ENCODE measurements at places on chromosomes 6 and 20. TPM values are rescaled to one million over a fixed set of nuclear protein-coding genes. Genes with fewer than 3 reads are reported as not detected.

PTPRT gene
- total RNA-seq: not detected

GRCh38 chr6:35055891-35056290 is 85.2 kb downstream of the TCP11 start:
- no peak for DNase-seq

DNA sequence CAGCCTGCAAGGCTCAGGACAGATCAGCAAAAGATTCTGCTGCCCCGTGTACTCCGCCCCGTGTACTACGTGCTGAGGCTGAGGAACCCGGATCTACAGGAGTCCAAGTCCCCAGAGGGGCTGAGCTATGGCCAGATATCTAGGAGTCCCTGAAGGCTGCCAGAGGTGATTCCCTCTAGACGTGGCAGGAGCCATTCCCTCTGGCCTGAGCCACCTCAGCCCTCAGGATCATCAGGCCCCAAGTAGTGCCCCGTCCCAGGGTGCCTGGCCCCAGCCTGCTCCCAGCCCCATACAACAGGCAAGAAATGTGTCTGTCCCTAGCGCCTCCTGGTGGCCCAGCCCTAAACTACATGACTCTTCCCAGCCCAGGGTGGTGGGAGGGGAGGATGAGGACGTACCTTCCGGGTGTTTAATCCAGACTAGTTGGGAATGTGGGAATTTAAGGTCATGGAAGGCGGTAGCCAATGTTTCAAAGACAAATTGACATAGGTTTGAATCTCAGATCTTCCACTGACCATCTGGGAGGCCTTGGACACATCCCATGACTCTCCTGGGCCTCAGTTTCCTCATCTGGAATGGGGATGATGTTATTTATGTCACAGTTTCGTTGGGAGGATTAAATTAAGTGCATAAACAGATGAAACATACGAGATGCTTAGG is 49.4 kb upstream of the PTPN1 start:
- DNase-seq: peak; percentile 76

GRCh38 chr6:84902354-84902928 is 138.0 kb upstream of the TBX18 start:
- DNase-seq: no peak

- DNase-seq: no peak
Measured at GRCh38 chr6:13027207-13027606, 301.1 kb downstream of the TBC1D7 start.

DNA sequence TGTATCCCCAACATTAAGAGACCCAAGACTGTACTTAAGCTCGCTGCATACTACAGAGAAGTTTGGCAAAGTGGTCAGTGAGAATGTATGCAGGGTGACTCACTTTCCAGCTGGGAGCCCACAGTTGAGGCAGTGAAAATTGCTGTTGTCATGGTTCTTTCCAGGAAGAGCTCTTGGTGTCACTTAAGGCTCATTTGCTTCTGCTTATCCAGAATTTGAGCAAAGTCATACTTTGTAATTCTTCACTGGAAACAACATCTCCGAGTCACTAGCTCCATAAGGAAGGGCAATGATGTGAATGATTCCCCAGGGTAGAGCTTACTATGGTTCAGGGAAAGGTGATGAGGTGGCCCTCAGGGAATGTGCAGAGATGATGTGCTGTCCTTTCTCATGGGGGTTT is 65.4 kb upstream of the FBXL4 start:
- no peak for DNase-seq

DNA sequence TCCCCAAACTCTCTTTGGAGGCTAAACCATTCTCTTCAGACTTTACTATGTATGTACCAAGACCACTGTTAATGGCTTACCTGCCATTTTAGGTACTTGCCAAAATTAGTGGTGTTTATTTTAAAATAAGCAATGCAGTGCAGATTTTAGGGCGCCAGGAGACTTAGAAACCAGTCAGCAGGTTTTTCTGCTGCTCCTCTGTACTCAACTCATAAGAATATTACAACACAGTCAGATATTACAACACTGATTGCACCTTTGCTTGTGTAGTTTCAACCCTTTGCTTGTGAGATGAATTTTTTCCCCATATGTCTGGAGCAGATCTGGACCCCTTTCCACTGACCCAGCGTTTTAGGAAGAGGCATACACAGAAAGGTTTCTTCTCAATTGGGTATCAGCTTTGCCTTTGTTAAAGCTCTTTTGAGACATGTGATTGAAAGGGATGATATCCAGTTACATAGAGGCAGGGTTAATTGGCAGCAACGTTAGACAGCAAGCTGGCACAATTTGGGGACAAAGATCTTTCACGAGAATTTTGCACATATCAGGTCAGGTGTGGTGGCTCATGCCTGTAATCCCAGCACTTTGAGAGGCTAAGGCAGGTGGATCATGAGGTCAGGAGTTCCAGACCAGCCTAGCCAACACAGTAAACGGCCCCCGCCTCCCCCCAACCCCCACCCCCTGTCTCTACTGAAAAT is 6.2 kb downstream of the TTPAL start:
- DNase-seq: no peak

DNA sequence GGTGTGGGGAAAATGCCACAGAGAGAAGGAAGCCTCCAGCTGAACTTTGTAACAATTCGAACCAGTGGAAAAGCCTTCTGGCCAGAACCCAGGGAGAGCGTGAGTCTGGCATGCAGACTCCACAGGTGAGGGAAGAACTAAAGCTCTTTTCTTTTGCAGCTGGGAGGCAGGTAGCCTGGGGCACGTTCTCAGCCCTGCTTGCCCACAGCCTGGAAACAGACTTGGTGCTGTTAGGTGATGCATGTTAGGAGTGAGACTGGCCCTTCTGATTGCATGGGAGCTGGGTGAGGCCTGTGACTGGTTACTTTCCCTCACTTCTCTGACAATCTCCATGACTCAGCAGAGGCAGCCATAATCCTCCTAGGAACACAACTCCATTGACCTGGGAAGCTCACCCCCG is 34.2 kb downstream of the PROKR2 start:
- DNase-seq: no peak

FGD2 gene
- total RNA-seq: 1.4 TPM

DNA sequence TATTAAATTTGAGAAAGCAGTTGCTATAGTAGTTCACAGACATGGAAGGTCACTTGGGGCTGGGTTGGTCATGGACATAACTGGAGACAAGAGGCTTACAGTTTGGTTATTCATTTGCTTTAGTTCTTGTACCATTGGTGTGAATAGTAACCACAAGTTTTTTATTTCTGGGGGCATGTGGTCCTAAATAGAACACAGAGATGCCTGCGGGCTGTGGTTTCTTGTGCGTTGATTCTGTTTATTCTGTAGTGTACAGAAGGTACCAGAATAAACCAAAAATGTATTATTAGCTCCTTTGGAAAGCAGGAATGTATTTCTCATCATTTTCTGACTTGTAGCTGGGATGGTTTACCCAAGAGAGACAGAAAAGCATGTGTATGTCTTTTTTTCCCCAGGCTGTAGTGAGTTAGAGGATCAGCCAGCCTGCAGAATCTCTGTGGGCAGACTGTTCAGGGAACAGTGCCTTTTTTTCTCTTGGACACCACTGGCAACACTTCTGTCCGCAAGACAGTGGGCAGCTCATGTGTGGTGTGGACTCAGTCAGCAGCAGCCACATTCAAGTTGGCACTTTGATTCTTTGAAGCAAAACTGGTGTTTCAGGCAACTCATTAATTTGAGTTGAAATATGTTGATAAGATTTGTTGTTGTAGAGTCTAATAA is 122.1 kb downstream of the LRRC1 start:
- DNase-seq: no peak

- DNase-seq: no peak
Measured at GRCh38 chr6:123062670-123063069, 66.6 kb downstream of the CLVS2 start.

TMC2 gene
- not detected for total RNA-seq

DNA sequence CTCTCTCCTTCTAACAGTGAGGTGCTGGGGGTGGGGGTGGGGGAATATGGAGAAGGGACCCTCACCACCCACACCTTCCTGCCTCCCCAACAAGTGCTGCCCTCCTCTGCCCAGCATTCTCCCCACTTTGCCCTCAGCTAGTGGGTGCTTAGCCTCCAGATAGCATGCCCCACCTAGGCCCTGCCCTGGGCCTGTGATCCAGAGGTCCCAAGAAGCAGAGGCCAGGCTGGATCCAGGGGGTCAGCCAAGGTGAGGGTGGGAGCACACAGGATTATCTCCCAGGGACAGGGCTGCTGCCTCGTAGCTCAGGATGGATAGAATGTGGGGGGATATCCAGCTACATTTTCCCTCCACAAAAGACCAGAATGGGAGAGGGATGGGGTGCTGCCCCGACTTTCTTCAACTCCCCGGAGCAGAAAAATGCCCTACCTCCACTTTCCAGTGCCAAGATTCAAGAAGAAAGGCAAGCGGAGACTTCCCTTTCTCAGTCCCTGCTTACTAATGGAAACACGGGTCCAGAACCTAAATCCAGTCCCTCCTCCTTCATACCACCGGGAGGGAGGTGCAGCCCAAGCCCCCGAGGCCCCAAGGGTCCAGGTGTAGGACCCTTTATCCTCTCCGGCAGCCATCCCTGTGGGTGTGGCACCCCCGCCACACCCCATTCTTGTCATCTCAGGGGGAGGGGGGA is 987 bp downstream of the ADISSP start:
- DNase-seq: no peak

DNA sequence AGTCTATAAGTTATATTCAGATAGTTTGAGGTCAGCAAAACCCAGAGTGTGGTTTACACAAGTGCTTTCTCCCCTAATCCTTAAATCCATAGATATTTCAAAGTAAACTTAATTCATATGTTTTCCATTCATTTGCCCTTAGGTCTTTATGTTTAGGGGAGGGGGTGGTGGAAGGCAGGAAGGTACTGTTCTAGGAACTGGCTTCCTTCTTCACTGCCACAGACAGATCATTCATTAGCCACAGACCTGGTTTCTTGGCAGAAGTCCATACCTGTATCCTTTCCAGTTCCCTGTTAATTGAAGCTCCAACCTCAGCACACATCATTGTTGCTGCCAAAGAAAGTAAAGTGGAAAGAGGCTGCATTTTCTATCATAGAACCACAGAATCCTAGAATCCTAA is 123.0 kb downstream of the AIG1 start:
- no peak for DNase-seq

- peak; percentile 16 for DNase-seq
Measured at GRCh38 chr20:1330075-1330830, 1.3 kb upstream of the SDCBP2 start.

DNA sequence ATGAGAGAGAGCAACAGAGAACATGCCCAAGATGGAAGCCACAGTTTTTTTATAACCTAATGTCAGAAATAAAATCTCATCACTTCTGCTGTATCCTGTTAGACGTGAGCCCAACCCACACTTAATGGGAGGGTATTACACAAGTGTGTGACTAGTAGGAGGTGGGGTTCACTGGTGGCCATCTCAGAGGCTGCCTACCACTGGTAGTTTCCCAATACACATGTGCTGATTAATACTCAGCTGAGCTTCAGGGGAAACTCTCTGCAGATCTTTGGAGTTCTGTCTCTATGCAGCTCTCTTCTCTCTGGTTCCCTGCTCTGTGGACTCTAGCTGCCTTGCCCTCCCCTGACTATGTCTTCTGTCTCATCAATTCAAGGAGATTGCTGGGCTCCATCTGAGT is 35.7 kb downstream of the CNBD2 start:
- no peak for DNase-seq

DNA sequence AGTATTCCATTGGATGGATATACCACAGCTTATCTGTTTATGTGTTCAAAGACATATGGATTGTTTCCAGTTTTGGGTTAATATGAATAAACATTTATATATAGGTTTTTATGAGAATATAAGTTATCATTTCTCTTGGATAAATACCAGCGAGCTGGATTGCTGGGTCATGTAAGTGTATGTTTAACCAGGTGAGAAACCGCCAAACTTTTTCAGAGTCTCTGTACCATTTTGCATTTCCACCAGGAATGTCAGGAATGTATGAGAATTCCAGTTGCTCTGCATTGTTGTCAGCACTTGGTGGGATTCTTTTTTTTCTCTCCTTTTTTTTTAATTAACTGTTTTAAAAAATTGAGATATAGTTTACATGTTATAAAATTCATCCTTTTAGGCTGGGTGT is 52.1 kb downstream of the PHF20 start:
- DNase-seq: no peak

RAET1G gene
- total RNA-seq: not detected

- no peak for DNase-seq
Measured at GRCh38 chr6:44630125-44631028, 242.9 kb downstream of the CDC5L start.

GRCh38 chr6:161199850-161200249 is 74.0 kb downstream of the AGPAT4 start:
- DNase-seq: no peak

DNA sequence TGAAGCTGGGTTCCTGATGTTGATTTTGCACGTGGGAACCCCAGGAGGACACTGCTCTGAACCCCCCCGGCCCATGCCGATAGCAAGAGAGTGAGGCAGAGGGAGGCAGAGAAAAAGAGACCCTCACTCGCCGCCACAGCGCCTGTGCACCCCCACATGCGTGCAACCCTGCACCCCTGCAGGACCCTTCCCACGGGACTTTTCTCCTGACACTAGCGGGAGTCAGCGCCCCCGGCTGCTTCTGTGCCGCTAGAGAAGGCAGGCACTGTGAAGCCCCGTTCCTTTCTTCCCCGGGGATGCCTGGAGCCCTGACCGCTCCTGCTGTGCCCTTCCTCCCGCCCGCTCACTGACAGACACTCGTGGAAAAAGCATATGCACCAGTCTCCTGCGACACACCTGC is 67.4 kb downstream of the GMPR start:
- DNase-seq: no peak

FOXS1 gene
- not detected for total RNA-seq

ZNF165 gene
- 1.4 TPM for total RNA-seq

BMP2 gene
- total RNA-seq: not detected

PLCB4 gene
- not detected for total RNA-seq

TCF21 gene
- not detected for total RNA-seq

DNA sequence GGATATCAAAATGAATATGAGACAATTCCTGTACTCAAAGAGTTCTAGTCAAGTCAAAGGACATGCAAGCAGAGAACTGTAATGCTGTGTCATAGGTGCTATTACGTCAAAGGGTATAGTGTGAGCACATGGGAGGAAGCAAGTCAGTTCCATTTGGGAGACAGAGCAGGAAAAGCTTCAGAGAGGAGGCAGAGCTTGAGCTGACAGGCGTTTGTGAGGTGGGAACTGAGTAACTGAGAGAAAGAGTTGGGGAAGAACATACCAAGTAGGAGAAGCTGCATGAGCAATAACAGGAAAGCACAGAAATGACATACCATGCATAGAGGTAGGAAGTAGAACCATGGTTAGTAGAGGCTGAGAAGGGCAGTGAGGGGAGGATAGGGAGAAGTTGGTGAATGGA is 15.2 kb upstream of the SSR1 start:
- DNase-seq: no peak

GRCh38 chr6:44561060-44561623 is 173.6 kb downstream of the CDC5L start:
- no peak for DNase-seq

- DNase-seq: no peak
Measured at GRCh38 chr6:47479140-47479508, 1.5 kb downstream of the CD2AP start.

C20orf141 gene
- total RNA-seq: not detected

- DNase-seq: no peak
Measured at GRCh38 chr6:81834141-81834681, 81.7 kb upstream of the TENT5A start.
